Placental pericyte (primary cell): ENCODE measurements at places on chromosomes 1 and 21. TPM values are rescaled to one million over a fixed set of nuclear protein-coding genes. Genes with fewer than 3 reads are reported as not detected.

MPL gene
- total RNA-seq = 0.86 TPM in 1 of 2 replicates, not detected in the other

ATAD3B gene
- 26.9 and 34.1 TPM in 2 replicates for total RNA-seq

FAM3B gene
- not detected in 2 replicates for total RNA-seq

SH3D21 gene
- total RNA-seq = 2.2 and 4.7 TPM in 2 replicates

DCST1 gene
- total RNA-seq = not detected in 2 replicates

KCNK2 gene
- 0.44 and 6.3 TPM in 2 replicates for total RNA-seq

FCER1G gene
- not detected in 2 replicates for total RNA-seq

GPR161 gene
- 8.3 and 17.2 TPM in 2 replicates for total RNA-seq

AADACL3 gene
- not detected in 2 replicates for total RNA-seq

CDK11A gene
- total RNA-seq = 17.1 and 21.5 TPM in 2 replicates

CFAP107 gene
- total RNA-seq = not detected in 2 replicates

HPCAL4 gene
- not detected in 2 replicates for total RNA-seq

F3 gene
- total RNA-seq = 338 and 346 TPM in 2 replicates

ACTL8 gene
- not detected in 2 replicates for total RNA-seq

ANKRD35 gene
- total RNA-seq = 0.22 and 0.57 TPM in 2 replicates

PTAFR gene
- total RNA-seq = 0.14 and 0.22 TPM in 2 replicates

ESPN gene
- under 0.01 TPM in 1 of 2 replicates, not detected in the other for total RNA-seq

VAV3 gene
- under 0.01 and 0.57 TPM in 2 replicates for total RNA-seq

SLC16A4 gene
- 57.8 and 106 TPM in 2 replicates for total RNA-seq

SPOCD1 gene
- 56.7 and 148 TPM in 2 replicates for total RNA-seq

SPRR1A gene
- not detected in 2 replicates for total RNA-seq
